ENCODE measurements at places on chromosomes 11 and 22. TPM values are rescaled to one million over a fixed set of nuclear protein-coding genes. Genes with fewer than 3 reads are reported as not detected.
A peak's percentile ranks its signal among the peaks of the same experiment; 100 is the strongest.

DNA sequence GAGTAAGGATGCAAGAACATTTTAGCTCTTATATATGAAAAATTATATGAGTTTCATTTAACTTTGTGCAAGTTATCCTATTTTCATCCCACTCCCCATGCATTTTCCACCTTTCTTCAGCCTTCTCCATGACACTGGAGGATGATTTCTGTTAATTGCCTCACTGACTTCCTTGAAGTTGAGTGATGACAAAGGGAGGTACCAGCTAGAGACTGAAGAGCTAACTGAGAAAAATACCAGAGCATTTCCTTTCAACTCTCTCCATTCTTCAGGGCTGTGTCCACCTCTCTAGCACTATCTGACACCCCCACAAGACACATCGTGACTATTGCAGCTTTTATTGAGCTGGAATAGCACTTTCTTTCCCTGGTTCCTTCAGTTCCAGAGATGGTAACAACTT, 711.6 kb upstream of the LRRC4C start:
- no peak for DNase-seq

DNA sequence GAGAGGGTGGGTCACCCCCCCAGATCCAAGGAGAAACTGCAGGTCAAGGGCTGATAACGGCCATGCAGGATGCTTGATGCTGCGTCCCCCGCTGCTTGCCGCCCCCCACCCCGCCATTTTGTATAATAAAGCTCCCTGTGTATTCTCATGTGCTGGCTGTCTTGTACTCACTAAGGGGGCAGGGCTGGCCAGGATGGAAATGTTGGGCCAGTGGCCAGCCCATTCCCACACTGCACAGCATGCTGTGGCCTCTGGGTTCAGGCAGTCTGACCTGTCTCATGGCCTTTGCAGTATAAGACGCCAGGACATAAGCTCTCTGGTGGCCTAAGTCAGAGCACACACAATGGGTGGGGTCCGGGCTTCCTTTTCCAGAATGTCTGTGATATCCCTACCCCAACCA, 421 bp upstream of the PRR33 start:
- no peak for DNase-seq

CNGA4 gene
- 0.32 TPM for total RNA-seq

DNA sequence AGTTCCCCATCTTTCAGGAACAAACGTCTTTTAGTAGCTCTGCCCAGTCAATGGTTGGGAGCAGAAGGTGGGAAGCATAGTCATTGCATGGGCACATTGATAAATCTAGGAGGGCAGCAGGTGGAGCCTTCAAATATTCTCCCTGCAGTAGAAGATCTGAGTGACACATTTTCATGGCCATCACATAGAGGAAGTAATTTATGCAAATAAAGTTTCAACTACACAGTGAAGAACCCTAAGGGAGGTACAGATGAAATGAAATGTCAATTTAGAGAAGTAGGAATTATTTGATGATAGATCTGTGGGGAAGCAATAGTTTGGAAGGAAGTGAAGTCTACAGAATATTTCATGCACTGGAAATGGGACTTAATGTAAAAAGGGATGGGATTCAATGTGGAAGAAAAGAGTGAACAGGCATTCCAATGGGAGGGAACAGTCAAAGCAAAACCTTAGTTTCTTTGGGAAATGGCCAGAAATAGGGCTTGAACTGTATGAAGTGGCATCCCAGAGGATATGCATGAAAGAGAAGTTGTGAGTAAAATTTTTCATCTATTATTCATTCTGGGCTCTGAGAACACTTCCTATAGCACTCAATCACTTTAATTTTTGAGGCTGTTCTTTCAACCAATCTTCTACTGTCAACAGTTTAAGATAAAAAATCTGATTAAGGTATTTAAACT, 256.2 kb upstream of the LUZP2 start:
- DNase-seq: no peak

DNA sequence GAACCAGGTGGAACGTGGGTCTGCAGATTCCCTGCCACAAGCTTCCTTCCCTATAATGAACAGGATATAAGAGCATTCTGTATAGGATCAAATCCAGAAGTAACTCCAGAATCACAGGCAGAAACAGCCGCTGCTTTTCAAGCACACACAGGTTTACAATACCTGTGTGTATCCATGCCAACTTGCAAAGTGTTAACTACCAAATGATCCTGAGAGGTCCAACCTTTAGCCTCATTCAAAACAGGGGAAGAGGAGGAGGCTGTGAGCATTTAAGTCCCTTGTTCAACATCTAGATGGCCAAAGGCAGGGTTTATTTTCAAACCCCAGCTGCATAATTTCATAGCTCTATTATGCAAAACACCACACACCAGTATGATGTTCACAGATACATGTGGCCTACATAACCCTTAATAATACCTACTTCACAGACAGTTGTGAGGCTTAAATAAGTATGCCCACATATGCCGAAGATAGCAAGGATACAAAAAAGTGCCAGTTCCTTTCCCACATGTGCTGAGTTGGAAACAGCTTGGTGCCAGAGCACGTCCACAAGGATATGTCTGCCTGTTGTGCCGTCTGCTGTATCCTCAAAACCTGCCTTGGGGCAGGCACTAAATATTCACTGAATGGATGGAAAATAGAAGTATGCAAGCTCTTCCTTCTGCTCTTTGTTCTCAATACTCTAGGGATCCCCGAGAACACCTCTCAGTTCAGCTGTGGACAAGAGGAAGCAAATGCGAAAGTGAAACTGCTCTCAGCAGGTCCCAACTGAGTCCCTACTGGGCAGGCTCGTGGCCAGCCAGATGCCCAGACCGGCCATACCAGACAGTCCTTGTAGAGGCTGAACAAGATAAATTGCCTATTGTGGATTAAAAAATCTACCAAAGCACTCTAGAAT, 66.8 kb downstream of the LARGE1 start:
- DNase-seq: peak; percentile 64

TTC36 gene
- total RNA-seq: 0.39 TPM

- peak; percentile 39 for DNase-seq
Measured at GRCh38 chr11:57324154-57324885, 432 bp downstream of the TNKS1BP1 start.

DNA sequence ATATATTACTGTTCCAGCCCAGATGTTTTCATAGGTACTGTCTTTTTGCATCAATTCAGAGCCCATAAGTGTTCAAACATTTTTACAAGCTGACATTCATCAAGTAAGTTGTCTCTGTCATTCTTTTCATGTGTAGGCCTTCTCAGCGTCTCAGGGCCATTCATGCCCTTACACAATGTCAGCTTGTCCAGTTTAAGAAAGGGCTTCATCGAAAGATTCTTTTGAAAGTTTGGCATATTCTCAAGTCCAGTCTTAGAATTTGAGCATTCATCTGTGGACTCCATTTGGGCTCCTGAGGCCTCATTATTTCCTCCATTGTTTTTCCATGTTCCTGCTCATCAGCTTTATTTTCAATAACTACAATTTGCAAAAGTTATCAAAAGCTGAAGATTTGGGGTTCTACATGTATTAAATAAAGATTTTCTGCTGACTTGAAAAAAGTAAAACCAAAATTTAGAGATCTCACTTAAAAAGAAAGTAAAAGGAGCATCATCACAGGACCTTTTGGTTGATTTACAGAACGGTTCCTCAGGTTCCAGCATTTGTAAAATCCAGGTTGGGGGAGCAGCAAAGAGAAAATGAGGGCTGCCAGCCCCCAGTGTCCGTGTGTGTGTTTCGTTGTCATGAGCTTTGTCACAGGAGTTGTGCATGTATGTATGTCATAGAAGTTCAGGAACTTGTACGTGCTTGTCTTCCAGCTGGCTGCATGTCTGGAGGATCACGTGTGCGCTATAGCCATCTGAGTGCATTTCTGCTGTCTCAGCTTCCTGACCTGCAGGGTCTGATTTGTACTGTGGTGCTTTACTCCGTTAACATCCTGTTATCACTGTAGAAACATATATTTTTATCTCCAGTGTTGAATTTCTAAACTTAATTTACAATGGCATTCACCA, 15.6 kb downstream of the MOV10L1 start:
- DNase-seq: no peak

DNA sequence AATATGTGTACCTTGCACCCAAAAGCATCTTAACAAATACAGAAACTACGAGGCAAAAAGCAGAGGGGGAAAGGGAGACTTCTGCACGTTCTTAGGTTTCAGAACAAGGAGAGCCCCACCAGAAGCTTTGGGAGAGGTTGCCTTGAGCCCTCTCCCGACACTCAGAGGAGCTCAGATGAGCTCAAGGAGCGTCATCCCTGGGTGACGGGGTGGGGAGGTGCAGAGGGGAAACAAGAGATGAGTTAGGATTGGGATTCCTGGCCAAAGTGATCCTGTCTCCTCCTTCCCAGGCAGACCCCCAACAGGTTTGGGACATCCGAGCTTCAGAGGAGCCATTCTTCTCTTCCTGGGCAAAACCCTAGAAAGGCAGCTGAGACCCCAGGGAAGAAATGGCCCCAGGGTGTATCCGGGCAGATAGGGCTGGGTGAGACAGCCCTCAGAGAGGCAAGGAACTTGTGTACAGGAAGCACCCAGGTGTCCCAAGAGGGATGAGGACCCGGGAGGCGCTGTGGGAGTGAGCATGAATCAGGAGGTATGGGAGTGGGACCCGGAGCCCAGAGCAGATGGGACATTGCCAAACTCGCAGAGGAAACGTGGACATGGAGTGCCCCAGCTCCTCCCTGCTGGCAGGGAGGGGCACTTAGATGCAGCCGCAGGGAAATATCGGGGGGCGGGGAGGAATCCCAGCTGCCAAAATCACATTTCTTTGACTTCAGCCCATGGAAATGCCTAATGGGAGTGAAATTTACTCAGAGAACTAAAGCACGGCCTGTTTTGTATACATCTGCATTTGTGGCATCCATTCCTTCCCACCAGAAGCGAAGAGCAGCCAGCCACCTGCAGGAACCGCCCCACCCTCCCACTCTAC, 12.4 kb downstream of the C1QTNF6 start:
- no peak for DNase-seq

- DNase-seq: peak; percentile 63
Measured at GRCh38 chr11:66467034-66467659, 442 bp downstream of the PELI3 start.

DNA sequence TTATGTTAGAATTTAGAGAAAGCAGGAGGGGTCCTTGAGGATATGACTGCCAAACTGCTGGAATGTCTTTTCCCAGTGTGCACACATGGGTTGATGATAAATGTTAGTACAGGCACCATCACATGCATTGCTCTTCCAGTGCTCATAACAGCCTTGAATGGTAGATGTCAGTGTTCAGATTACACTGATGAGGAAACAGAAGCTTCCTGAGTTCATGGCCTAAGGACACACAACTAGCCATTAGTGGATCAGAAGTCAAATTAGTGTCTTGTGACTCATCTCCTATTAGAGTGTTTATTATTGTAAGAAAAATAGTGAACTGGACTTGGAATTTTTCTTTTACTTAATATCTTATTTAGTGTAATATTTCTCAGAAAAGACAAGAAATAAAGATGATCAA, 241.5 kb downstream of the DDX10 start:
- DNase-seq: no peak

PATE4 gene
- not detected for total RNA-seq

GRCh38 chr11:120680322-120680721, 168.8 kb downstream of the GRIK4 start:
- DNase-seq: no peak

GRCh38 chr11:132464939-132465338, 1067.4 kb downstream of the OPCML start:
- DNase-seq: no peak

GRCh38 chr11:65366340-65366773, 11.8 kb downstream of the TIGD3 start:
- peak; percentile 49 for DNase-seq

- DNase-seq: no peak
Measured at GRCh38 chr11:7968686-7969085, 3.4 kb upstream of the NLRP10 start.

SCGB2A2 gene
- not detected for total RNA-seq

- DNase-seq: no peak
Measured at GRCh38 chr11:68303982-68304780, 8.2 kb upstream of the LRP5 start.

- DNase-seq: no peak
Measured at GRCh38 chr11:124760806-124761205, 1.3 kb downstream of the ESAM start.

DNA sequence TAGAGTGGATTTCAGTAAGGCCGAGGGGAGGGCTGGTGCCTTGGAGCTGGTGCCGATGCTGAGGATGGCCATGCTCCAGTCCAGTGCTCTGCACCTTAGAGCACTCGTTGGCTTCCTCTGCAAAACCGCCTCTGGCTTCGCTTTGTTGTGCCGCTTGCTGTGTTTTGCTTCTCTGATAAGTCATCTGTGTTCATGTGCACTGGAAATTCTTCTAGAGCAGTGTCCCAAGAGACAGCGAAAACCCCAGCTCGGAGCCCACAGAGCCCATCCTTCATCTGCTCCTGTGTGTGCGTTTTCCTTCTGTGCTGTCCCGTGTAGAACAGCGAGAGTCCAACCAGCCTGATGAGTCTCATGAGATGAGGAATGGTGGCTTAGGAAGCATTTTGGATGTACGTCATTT, 12.1 kb downstream of the FAM118A start:
- DNase-seq: no peak

OR8D4 gene
- not detected for total RNA-seq

DNA sequence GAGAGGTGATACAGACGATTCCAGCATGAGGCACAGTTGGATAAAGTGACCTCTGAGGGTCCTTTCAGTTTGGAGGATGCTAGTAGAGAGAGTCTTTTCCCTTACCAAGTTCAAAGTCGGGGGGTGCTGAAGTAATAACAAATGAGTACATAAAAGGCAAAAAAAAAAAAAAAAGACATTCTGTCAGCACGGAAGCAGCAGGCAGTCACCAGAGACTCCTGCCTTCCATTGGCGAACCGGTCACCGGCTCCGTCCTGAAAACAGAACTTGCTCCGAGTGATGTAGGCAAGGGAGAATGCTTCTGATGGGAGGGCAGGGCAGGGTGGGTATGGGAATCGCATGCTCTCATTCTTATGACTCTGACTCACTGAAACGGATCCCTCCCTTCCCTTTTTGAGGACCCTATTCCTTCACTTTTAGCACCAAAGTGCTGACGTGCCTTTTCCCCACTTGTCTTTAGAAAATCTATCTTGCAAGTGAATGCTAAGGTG, 65.9 kb downstream of the PRR5L start:
- DNase-seq: no peak

DNA sequence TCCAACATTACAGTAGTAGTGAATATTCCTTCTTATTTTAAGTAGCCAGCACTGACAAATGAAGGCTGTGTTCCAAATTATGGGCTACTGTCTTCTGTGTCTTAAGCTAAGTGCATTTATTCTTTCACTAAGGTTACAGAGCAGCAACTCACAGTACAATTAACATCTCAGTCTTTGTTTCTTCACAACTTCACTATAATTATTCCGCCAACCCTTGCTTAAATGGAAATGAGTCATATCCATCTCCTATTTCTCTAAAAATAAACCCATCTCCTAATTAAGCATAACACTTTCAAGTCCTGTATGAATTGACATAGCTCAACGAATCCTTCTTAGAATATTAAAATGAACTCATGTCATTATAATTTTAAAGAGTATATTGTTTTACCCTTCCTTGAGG, 6.7 kb downstream of the ETS1 start:
- DNase-seq: no peak

DNA sequence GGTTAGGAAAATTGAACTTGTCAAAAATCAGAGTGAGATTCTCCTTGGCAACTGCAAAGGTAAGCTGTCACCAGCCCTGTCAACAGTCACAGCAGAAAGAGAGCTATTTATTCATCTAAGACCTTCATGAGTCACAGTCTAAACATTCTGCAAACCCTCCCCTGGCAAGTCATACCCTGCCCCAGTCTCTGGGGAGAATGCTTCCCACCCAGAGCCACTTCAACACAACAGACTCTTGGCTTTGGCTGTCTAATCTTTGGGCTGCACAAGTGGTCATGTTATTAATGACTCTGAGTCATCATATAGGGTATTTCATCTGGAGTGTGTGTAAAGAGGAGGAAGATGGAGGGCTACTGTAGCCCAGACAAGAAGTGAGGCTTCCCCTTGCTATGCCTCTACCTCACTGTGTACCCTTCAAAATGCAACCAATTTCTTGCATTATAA, 153.4 kb downstream of the CCDC34 start:
- peak; percentile 81 for DNase-seq

OTOG gene
- total RNA-seq: 0.32 TPM

All from Calu3 (cell line).